ENCODE measurements at places on chromosomes 5 and 9. TPM values are rescaled to one million over a fixed set of nuclear protein-coding genes. Genes with fewer than 3 reads are reported as not detected.
A peak's percentile ranks its signal among the peaks of the same experiment; 100 is the strongest.

IL4 gene
- total RNA-seq: not detected

DNA sequence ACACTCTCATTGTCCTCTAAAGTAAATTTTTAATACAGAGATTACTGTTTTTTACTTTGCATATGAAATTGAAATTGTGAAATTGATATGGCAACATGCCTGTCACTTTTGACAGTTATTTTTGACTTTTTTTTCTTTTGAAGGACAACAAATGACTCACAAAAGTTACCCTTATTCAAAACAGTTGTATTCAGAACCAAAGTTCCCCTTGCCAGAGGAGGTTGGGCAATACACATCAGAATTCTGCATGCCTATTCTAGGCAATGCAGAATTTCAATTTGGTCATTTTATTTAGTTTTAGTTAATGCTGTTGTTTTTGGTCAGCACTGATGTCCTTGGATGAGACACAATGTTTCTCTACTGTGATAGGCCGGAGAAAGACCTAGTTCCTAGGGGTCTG, 299.1 kb upstream of the PRR16 start:
- no peak for DNase-seq

DNA sequence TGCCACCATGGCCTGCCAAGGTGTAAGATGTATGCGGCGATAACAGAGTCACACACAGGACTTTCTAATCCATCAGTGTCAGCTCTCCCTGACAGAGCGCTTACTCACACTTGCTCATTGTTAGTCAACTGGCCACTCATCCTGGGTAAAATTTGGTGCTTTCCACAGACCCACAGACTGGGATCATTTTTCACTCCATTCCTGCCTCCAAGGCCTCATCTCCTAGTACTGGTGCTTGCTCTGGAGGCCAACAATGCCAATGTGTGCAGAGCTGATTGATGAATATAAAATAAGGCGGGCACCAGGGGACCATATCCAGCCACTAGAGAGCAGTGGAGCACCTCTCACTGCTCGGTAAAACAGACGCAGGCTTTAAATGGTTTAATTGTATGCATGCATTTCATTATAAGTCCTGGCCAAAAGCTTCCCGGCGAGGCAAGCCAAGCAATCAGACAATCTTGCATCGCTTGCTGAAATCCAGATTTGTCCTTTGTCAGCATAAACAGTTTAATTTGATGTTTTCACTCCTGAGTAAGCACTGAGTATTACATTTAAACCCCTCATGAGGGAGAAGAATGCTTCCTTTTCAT, 22.3 kb downstream of the PSMB7 start:
- peak; percentile 97 for DNase-seq

DNA sequence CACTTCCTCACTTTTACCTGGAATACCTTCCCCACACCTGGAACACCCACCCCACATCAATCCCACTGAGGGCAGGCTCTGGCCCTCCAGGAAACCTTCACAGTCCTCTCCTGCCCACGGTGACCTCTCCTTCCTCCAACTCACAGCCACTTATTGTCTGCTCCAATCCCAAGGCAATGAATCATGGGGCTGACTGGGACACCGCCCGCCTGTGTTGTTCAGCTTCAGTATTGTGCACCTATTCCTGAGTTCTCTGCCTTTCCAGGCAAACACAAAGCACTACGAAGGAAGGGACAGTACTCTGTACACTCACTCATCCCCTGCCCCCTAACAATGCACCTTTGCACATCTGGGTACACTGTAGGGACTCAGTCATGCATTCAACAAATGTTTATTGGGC, 7.3 kb downstream of the PCDH1 start:
- no peak for DNase-seq

DNA sequence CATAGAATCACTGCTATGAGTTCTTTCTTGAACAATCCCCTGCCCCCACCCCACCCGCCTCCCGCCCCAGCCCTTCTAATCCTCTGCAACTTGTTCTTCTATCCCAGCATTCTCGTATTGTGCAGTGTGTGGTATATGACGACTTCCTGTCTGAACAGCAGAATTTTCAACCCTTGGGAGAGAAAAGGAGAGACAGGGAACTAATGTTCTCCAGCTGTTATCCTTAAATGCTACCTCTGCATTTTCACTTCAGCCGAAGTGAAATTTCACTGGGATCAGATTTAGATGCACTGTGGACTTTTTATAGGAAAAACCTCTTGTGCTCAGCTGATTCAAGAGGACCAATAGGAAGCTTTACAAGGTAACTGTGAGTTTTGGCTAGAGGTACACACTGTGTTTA, 2.2 kb downstream of the FBXL7 start:
- peak; percentile 70 for DNase-seq

Measured in LHCN-M2 (cell line).